K562 (cell line): ENCODE measurements at places on chromosomes 4 and X. TPM values are rescaled to one million over a fixed set of nuclear protein-coding genes. Genes with fewer than 3 reads are reported as not detected.

DNA sequence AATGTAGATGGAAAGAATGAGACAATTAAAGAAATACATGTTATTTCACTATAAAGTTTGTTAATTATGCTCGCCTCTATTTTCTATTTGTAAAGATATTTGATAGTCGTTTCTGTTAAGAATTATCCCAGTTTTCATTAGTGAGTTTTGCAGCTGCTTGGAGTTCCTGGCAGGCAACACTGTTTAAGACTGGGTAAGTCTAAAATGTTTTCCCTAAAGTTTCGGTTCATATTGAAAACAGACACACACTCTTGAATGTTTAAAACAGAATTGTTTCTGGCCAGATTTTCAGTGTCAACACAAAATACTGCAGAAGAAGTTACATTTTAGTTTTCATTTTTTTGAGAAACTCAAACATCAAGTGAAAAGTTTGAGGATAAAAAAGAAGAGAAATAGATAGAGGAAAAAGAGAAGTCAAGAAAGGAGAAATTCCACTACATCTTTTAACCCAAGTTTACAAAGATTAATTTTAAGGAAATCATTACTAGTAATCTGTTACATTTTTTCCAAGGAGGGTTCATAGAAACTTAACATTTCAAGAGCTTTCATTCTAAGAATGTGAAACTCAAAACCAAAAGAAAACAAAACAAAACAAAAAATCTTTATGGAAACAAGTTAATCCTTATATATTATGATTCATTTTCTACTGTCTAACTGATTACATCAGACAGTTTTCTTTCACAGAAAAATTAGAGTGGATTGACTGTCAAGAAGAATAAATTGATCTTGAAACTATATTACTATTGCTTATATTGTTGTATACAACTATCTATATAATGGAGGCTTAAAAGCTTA, 305.5 kb downstream of the FAT4 start:
- H3K4me3 ChIP-seq, result no peak overlapping the region
- H3K27ac ChIP-seq, result no peak overlapping the region
- no peaks in the 10 kb centered on the region for H3K4me1 ChIP-seq
- H3K27me3 ChIP-seq, result no peaks in the 10 kb centered on the region
- no peak for DNase-seq

PCDH10 gene
- total RNA-seq, result 0.40 and 0.55 TPM in 2 replicates

GRCh38 chr4:69793732-69794131, 33.3 kb upstream of the SULT1B1 start:
- H3K27ac ChIP-seq, result no peak overlapping the region
- no peaks in the 10 kb centered on the region for H3K36me3 ChIP-seq
- no peaks in the 10 kb centered on the region for H3K4me1 ChIP-seq
- no peak overlapping the region for H3K4me3 ChIP-seq
- no peak for DNase-seq
- H3K27me3 ChIP-seq, result no peaks in the 10 kb centered on the region

DNA sequence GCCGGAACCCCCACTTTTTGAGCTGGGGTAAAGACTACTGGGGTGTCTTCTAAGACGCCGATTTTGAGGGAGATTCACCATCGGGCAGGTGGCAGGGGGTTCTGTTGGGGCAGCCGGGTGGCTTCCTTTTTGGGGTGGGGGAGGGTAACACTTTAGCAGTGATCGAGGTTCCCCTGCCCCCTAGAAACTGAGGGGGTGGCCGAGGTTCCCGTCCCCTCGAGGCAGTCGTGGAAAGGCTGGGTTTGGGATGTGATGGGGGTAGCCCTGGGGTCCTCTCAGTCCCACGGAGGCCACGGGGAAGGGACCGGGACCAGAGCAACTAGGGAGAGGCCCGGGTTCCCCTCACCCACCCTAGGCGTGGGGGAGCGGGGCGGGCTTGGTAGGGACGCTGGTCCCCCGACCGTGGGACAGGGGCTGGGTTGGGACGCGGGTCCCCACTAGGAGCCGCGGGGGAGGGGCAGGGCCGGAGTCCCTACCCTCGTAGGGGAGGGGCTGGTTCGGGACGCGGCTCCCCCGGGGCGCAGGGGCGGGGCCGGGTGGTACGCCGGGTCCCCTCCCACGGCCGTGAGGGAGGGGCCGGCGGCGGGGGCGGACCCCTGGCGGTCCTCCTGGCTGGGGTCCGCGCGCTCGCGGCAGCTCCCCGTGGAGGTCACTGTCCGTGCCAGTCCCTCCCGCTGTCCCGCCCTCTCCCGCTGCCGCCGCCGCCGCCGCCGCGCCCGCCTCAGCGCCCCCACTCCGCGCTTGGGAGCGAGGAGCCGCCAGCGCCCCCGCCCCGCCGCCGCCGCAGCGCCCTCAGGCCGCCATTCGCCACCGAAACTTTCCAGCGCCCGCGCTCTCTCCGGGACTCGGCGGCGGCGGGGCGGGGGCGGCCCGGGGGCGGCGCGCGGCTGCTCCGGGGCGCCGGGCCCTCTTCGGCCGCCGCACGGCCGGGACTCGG, at the start of gene TBL1X:
Gene TBL1X, plus strand, starts transcription at position 624 of the 937 bp plus-strand sequence. CDS start 188,529 bp downstream, outside the sequence.
- DNase-seq, result peak; percentile 84
- peaks cover 47% of the 10 kb centered on the region for H3K4me1 ChIP-seq
- no peaks in the 10 kb centered on the region for H3K27me3 ChIP-seq
- H3K4me3 ChIP-seq, result peak within 1 kb of the TSS; percentile 68
- peaks cover 16% of the 10 kb centered on the region; the same call in 2 of the 3 replicates for H3K36me3 ChIP-seq

- DNase-seq, result peak; percentile 38
- H3K27me3 ChIP-seq, result no peaks in the 10 kb centered on the region
- peaks cover 14% of the 10 kb centered on the region for H3K36me3 ChIP-seq
Observed at GRCh38 chrX:130109429-130110378, 593 bp downstream of the ELF4 start.

PCSK1N gene
- total RNA-seq, result 0.36 and 0.55 TPM in 2 replicates

- H3K27me3 ChIP-seq, result no peaks in the 10 kb centered on the region
- H3K4me1 ChIP-seq, result no peaks in the 10 kb centered on the region
- H3K4me3 ChIP-seq, result no peak overlapping the region
- no peak overlapping the region for H3K27ac ChIP-seq
Observed at GRCh38 chr4:122959981-122960610, 37.7 kb upstream of the NUDT6 start.

GRCh38 chrX:75748431-75748830, 36.6 kb downstream of the MAGEE2 start:
- no peaks in the 10 kb centered on the region for H3K27me3 ChIP-seq
- H3K4me1 ChIP-seq, result peaks cover 4% of the 10 kb centered on the region
- no peak overlapping the region for H3K27ac ChIP-seq

EGF gene
- total RNA-seq, result 1.2 and 1.5 TPM in 2 replicates

HPSE gene
- 0.20 and 0.22 TPM in 2 replicates for total RNA-seq

SSX2B gene
- 3.3 TPM in 1 of 2 replicates, not detected in the other for total RNA-seq

DNA sequence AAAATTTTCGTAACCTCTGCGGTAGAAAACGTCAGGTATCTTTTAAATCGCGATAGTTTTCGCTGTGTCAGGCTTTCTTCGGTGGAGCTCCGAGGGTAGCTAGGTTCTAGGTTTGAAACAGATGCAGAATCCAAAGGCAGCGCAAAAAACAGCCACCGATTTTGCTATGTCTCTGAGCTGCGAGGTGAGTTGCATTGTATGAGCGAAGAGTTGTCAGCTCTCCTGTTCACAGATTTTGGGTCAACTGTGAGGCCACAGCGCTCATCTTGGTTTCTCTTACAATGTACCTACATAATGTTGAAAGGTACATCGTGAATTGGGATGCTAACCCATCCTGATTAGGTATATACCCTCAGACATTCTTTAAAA, 486 bp downstream of the CLCN3 start:
- H3K36me3 ChIP-seq, result no peaks in the 10 kb centered on the region; the same call in 2 of the 3 replicates
- H3K4me3 ChIP-seq, result peak overlapping the region; percentile 53
- H3K4me1 ChIP-seq, result peaks cover 6% of the 10 kb centered on the region; the same call in 1 of the 2 replicates
